ENCODE measurements at places on chromosomes 13 and 19.
A peak's percentile ranks its signal among the peaks of the same experiment; 100 is the strongest.

DNA sequence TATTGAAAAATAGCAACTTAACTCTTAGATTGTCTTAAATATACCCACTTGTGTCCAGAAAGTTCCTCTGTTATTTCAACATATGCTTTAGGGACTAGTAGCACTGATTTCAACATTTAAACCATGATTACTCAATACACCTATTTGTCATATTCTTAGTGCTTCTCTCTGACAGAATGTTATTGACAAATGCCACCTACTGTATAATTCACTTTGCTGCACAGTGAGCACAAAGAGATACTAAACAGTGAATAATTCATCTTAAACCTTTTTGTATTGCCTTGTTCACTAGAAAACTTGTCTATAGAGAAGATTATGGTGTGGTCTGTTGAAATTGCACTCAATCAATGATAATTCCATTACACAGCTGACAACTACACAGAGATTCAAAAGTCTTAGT lies 692.6 kb downstream of the PCDH17 start:
- DNase-seq: no peak

DNA sequence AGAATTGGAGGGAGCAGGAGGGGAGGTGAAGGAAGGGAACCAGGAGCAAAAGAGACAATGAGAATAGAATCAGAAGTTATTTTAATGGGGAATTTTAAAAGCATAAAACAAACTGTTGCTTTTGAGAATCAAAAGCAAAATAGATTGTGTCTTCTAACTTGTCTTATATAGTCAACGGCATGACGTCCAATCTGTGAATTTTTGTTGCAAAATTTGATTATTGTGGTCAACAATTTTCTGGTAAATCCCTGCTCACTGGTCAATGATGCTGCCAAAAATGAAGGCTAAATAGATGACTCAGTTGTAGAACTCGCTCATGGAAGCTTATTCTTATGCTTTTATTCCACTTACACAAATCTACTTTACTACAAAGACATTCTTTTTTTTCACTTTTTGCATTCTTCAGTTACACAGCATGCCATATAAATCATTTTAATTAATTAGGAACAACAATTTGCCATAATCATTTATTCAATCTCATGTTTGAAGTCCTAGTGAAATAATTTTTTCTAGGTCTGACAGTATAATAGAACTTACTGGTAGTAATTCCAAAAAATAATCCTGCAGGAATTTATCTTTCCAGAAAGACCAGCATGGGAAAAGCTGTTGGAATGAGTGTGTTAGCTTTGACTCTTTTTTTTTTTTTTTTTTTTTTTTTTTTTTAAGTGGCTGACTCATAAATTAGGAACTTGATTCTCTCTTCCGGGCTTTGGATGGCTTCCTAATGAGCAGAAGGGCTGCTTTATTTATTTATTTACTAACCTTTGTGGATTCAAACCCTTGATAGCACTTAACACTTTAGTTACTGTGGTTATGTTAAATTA lies 256.9 kb downstream of the SPRY2 start:
- no peak for DNase-seq

GRCh38 chr19:16419669-16420335 lies 52.0 kb downstream of the EPS15L1 start:
- no peak for DNase-seq

DNA sequence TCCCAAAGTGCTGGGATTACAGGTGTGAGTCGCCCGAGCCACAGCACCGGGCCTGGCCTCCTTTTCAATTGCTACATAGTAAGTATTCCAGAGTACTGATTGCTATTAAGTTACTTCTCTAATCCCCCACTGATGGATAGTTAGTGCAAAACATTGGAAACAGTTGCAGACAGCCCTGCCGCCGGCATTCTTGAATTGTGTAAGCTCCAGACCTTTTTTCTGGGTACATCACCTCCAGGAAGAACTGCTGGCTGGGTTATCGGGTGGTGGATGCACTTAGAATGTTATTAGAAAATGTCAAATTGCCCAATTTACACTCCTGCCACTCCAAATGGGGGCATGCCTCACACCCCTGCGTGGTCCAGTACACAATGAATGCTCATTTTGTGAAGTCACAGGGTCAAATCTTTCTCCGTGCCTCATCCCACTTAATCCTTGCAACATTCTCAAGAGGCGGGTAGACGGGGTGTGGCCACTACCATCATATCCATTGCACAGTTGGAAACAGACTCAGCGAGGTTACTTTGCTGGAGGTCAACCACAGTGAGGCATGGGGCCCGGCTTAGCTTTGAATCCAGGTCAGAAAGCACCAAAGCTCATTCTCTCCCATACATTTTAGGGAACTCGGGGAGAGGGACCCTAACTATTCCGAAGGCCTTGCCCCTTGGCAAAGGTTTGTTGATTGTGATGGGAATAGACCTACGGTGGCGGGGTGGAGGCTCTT lies 1.0 kb upstream of the KDM4B start:
- no peak for DNase-seq

DNA sequence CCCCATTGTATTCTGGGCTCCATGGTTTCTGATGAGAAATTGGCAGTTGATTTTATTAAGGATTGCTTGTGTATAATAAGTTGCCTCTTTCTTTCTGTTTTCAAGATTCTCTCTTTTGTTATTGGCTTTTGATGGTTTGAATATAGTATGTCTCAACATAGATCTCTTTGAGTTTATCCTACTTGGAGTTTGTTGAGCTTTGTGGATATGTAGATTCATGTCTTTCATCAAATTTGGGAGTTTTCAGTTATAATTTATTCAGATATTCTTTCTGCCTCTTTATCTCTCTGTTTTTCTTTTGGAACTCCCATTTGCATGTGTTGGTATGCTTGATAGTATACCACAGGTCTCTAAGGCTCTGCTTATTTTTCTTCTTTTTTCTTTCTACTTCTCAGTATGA lies 296.6 kb downstream of the ATP8A2 start:
- no peak for DNase-seq

DNA sequence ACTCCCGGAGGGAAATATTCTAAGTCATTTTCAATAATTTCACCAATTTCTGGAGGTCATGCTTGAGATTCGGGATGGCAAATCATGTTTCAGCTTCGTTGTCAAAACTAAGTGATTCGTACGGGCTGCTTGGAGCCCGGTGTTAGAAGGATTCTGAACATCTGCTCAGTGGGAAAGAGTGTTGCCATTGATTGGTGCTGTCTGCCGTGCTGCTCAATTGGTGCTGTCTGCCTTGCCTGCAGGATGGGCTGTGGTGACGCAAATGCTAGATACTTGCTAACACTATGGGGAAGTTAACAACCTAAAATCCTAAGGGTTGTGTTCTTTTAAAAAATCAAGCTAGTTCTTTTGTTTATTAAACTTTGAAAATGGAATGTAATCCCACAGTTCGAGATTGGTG lies 17.3 kb upstream of the CACNG8 start:
- no peak for DNase-seq

DNA sequence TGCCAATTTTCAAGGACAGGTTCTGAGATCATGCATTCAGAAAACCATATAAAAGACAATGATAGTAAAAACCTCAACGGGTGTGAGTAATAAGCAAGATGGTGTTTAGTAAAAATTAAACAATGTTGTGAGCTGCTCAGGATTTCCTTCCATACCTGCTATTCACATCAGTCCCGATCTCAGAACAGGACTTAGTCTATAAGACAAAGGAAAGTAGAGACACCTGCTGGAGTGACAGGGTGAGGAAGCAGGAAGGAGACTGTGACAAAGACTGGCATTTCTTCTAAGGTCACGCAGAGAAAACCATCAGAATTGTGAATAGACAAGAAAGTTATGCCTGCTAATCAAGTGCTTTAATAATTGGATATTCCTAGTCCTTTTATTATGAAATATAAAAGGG lies 648.0 kb downstream of the DACH1 start:
- no peak for DNase-seq

- DNase-seq: no peak
These were observed 145.1 kb downstream of the PCCA start for GRCh38 chr13:100234006-100234405.

DNA sequence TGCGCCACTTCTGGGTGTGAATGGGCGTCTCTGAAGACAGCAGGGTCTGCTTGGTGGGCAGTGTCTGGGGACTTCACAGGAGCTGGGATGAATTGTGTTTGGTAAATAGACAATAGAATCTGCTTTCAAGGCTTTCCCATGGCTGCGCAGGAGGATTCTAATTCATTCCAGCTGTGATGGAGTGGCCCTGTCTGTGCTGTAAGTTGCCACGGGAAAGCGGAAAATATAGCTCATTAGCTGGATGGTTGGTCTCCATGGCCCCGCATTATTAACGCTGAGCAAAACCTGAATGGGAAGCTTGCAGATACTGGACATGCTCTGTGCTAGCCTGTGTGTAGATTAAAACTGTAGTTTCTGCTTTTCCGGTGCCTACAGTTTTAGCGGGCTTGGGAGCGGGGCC lies 15.6 kb upstream of the C1QTNF9 start:
- no peak for DNase-seq

- DNase-seq: no peak
These were observed 61.1 kb downstream of the ZNF431 start for GRCh38 chr19:21202865-21203494.

- DNase-seq: no peak
These were observed 19.9 kb downstream of the KDM4B start for GRCh38 chr19:4988770-4989251.

DNA sequence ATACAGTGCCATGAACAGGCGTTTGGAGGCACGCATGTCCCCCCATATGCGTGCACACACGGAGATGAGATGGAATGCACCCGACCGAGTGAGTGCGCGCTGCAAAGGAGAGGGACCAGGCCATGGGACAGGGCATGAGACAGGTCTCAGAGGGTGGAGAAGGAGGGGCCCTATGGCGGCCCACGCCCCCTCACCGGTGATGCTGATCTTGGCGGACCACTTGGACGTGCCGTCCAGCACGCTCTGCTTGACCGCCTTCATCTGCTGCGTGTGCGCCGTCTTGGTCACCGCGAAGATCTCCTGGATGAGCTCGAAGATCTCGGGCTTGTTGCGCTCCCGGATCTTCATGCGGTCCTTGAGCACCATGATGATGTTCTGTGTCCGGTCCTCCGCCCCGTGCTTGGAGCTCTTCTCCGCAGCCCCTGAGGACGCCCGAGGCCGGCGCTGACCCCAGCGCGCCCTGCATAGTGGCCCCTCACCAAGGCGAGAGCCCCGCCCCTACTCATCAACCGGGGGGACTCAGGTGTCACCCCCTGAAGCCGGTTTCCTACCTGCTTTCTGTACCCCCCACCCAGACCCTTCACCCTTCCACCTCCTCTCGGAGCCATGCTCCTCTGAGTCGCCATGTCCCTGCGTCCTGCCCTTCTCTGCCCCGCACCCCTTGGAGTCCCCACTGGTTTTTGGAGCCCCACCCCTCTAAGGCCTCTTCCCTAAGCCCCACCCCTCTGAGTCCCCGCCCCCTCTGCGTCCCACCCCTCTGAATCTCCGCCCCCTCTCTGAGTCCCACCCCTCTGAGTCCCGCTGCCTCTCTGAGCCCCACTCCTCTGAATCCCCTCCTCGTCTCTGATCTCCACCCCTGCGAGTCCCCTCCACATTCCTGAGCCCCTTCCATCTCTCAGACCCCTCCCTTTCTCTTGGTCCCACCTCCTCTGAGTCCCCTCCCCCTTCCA lies 40.8 kb downstream of the UNC13A start:
- no peak for DNase-seq

GRCh38 chr13:114067886-114068651 lies 64.4 kb downstream of the RASA3 start:
- DNase-seq: no peak

DNA sequence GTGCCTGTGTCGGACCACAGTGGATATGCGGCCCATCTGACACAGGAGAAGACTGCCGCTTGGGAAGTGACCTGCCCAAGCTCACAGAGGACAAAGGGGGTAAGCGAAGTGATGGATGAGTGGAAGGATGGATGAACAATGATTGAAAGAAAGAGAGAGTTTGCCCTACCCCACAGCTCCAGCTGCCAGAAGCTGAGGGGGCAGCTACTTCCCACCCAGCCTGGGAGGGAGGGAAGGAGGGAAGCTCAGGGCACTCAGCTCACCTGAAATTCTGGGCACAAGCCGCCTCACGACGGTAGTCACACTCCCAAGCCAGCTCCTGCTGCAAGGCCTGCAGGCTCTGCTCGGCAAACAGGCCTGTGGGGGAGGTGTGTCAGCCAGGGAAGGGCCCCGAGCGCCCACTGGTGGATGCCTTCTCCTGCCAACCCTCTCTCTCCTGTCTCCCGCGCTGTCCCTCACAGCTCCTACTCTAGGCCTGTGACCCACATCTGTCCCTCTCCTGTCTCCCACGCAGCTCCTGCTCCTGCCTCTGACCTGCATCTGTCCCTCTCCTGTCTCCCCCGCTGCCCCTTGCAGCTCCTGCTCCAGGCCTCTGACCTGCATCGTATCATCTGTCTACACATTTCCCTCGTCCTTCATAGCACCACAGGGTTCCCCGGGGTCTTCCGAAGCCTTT lies 12.0 kb upstream of the NUMBL start:
- DNase-seq: peak; percentile 35

DNA sequence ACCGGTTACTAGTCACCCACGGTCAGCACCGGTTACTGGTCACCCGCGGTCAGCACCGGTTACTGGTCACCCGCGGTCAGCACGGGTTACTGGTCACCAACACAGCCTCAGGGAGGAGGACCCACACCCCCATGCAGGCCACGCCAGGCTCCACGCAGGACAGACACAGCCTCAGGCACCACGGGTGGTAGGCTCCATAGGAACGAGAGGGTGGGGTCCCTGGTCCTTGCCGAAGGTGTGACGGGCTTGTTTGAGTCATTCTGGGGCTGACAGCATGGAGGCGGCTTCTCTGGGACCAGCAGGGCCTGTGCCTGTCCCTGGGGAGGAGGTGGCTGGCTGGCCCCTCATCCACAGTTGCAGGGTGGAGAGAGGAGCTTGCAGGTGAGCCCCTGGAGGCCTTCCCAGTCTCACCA lies 122.8 kb upstream of the SOX1 start:
- no peak for DNase-seq

DNA sequence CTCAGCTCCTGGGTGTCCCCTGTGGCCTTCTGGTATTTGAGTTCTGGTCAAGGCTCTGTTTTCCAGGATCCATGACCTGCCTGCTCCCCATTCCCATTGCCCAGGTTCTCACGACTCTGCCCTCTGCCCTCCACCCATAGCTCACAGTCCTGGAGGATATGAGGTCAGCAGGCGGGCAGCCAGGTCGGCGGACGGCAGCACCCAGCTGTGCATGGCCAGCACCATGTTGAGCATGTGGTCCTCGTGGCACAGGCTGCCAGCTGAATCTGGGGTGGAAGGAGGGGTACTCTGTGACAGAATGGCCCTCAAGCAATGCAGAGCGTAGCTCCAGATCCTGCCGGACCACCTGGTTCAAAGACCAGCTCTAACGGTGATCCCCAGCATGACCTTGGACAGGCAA lies 5.1 kb downstream of the RASGRP4 start:
- no peak for DNase-seq

- DNase-seq: no peak
These were observed 14.5 kb upstream of the ZBTB32 start for GRCh38 chr19:35689836-35690235.

GRCh38 chr19:34534206-34534605 lies 52.6 kb downstream of the WTIP start:
- no peak for DNase-seq

DNA sequence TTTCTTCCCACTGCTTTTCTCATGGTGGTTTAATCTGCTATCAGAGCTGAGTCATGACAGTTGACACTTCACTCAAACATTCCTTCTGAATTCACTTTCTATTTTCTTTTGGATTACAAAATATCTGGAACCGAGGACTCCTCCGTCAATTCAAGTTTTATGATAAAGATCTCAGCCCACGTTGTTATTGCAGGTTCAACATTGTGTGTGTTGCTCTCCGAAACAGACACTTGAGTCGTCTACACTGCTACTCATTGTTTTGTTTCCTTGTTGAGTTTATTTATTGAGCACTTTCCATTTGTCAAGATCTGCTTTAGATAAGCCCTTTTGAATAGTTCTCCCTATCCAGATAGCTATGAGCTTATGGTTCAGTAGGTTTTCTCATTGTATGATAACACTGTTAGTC lies 636.1 kb upstream of the GPC6 start:
- no peak for DNase-seq

- DNase-seq: no peak
These were observed 2.6 kb downstream of the KCNJ14 start for GRCh38 chr19:48458016-48458415.

Measured in progenitor cell of endocrine pancreas (in vitro differentiated cells).